NCI-H1092 (cell line): ENCODE measurements at places on chromosomes 12 and 14.
A peak's percentile ranks its signal among the peaks of the same experiment; 100 is the strongest.

DNA sequence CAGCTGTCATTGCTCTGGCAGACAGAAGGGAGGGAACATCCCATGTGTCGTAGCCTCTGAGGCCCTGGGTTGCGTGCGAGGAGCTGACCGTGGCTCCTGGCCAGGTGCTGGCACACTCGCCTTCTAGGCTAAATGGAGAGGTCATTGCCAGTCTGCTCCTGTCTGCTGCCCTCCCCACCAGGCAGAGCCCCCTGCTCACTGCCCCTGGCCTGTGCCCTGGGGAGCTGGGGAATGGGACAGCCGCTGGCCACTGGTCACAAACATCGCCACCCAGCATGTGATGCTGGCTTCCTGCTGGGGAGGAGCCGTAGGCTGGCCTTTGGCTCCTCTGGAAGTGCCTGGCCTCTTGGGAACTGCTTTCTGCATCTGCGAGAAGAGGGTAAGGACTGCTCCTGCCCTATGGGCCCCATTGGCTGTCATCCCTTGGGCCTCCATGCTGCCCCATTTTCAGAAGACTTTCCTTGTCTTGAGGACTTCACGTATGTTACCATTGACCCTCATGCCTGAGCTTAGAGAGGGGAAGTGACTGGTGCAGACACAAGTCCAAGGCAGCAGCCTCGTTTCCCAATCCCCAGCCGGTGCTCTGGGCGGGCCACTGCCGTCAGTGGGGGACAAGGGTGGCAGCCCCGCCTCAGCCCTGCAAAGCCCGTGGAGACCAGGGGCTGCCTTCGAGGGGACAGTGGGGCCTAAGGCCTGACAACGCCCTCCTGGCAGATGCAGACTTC lies 2.0 kb upstream of the TNFAIP2 start:
- DNase-seq, result peak; percentile 43

GRCh38 chr14:100158566-100159093 lies 815 bp downstream of the DEGS2 start:
- no peak for DNase-seq

DNA sequence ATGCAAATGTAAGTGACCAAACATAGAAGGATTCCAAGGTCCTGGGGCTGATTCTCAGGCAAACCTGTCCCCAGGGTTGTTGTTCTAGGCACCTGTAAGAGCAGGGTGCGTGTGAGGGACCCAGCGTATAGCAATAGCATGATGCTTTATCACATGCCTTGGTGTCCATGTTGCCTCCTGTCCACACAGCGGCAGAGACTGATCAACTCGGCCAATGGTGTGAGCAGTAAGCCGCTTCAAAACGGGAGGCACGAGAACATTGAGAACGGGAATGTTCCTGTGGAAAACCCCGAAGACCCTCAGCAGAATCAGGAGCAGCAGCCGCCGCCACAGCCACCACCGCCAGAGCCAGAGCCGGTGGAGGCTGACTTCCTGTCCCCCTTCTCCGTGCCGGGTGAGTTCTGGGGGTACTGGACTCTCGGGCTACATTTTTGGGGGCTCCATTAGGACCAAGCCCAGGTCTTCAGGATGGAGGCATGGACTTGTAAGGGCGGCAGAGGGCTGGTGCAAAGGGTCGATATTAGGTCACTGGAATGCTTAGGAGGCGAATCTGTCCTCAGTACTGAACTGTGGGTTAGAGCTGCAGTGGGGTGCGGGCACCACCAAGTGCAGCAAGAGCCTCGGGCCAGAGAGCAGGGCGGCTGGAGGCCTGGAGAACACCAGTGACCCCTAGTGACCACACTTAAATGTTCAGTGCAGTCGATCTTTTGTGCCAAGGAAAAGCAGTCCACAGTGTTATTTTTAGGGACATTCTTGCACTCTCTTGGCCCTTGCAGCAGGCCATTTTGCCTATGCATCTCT lies 57.2 kb upstream of the RIN3 start:
- DNase-seq, result no peak

DNA sequence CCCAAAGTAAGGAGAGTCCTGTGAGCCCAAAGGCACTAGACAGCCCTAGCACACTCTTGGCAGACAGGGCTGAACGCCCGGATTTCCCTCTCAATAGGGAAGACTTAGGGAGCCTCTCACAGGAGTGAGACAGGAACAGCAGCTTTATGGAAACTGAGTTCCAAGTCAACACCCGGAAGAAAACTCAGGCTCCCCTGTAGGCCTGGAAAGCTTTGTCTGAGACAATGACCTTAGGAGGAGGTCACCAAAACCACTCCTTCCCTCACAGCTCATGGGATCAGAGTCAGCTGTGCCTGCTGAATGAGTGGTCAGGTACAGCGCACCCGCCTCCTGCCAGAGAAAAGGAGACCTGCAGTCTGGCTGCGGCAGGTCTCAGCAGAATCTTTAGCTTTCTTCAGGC lies 229.5 kb downstream of the CACNA1C start:
- no peak for DNase-seq

DNA sequence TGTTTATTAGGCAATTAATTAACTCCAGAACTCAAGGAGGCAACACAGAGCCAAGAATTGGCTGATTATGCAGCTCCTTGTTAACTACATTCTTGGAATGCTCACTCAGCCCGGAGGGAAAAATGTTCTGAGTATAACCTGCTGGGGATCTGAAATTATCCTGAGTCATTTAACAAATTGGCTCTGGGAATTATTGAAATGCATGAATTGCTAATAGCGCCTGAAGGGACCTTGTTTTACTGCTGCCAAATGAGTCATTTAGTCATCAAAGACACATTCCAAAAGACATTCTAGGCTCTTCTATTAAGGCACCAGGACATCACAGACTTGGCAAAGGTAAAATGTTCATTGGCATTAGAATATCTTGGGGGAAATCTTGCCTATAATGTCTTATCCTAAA lies 13.0 kb downstream of the TMEM52B start:
- DNase-seq, result no peak

DNA sequence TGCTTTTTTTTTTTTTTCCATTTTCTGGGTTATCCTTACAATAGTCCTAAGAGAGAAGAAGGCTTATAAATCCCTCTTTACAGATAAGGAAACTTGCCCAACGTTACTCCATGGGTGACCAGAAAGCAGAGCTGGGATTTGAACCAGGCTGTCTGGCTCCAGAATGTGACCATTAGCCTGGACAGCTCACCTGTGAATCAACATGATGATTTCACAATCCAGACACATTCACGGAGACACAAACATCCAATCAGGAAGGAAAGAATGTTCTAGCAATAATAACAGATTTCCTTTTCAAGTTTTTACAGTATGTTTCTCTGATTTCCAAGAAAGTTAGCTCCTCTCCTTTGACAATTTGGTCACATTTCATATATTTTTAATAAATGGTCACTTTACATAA lies 118.3 kb downstream of the GALC start:
- no peak for DNase-seq
